Stimulated activated CD4-positive, alpha-beta T cell treated with anti-CD3 and anti-CD28 coated beads, Interleukin-1b, Interleukin-23, amount 100 ng/mL, for 1 hour (primary cell): ENCODE measurements at places on chromosomes 1 and 21.

- peak; percentile 19 for DNase-seq
Measured at GRCh38 chr1:115052454-115053083, 22.9 kb downstream of the TSHB start.

DNA sequence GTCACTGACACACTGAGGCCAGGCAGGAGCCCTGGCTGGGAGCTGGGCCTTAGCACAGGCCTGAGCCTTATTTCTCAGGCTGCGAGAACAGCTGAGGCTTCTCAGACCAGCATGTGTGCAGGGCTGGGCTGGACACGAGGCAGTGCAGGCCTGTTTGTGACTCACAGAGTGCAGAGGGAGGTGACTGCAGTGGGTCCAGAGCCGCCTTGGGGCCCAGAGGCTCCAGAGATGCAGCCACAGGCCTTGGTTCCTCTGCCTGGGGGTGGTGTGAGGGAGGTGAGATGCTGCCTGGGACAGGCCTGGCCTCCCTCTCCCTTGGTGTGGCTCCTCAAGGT is 61.2 kb upstream of the ETV3 start:
- no peak for DNase-seq

GRCh38 chr1:199157494-199157893 is 518.7 kb downstream of the PTPRC start:
- DNase-seq: no peak

DNA sequence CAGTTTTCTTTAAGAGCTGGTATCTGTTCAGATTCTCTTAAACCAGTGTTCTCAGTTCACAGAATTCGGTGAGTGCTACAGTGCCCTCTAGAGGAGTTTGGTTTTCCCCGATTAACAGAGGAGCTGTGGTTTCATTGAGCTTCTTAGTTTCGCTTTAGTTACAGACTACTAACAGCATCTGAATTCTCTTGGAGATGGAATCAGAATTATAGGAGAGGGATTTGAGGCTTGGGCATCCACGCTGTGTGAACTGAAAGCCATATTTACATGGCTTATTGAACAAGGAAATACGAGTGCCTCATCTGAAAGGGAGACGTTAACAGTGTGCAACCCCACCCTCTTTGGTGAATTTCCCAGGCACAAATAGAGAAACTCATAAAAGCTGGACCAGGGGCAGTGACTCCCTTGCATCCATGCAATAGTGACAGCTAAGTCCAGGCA is 202.0 kb downstream of the USH2A start:
- no peak for DNase-seq

- no peak for DNase-seq
Measured at GRCh38 chr1:106534612-106535011, 521.9 kb upstream of the PRMT6 start.

DNA sequence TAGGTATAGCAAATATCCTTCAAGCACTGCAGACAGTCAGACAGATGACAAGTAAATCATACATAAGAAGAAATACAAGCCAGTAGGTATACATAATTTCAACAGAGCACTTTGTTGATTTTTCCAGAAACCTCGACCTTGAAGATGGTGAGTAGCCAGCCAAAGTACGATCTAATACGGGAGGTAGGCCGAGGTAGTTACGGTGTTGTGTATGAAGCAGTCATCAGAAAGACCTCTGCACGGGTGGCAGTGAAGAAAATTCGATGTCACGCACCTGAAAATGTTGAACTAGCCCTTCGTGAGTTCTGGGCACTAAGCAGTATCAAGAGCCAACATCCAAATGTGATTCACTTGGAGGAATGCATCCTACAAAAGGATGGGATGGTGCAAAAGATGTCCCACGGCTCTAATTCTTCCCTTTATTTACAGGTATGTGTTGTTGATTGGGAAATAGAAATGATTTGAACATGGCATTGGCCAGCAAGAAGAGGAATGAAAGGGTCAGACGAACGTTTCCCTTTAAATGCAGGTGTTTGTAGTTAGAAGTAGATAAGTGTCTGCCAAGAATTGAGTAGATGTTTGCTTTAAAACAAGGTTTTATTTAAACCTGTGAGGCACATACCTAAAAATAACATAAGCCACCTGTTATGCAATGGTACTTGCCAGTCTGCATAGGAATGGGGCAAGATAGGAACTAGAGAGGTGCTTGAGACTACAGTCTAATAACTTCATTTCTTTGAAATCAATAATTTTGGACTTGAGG is 2.7 kb downstream of the PDIK1L start:
- DNase-seq: no peak

- DNase-seq: no peak
Measured at GRCh38 chr1:119101563-119101962, 38.9 kb downstream of the WARS2 start.

DNA sequence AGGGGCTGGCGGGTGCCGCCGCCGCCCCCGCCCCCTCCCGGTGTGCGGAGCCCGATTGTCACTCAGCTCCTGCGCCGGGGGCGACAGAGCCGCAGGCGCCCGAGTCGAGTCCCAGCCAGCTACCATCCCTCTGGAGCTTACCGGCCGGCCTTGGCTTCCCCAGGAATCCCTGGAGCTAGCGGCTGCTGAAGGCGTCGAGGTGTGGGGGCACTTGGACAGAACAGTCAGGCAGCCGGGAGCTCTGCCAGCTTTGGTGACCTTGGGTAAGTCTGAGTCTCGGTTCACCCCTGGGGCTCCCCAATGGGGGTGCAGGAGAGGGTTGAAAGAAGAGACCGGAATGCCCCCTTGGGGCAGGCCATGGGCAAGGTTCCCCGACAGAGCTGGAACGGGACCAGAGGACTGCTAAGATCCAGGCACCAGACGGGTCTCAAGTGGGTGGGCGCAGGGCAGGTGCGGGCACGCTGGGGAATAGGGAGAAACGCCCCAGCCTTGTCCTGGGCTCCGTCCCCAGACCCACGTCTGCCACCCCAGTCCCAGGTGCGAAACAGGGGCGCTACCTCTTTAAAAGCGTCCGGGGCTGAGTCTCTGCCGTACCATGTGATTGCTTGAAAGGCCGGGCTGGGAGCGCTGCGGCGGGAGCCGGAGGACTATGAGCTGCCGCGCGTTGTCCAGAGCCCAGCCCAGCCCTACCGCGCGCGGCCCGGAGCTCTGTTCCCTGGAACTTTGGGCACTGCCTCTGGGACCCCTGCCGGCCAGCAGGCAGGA is at the start of gene ADORA1:
Gene ADORA1, plus strand, starts transcription at position 61 of the 765 bp plus-strand sequence. CDS start 1,116 bp downstream, outside the sequence.
- no peak for DNase-seq

DNA sequence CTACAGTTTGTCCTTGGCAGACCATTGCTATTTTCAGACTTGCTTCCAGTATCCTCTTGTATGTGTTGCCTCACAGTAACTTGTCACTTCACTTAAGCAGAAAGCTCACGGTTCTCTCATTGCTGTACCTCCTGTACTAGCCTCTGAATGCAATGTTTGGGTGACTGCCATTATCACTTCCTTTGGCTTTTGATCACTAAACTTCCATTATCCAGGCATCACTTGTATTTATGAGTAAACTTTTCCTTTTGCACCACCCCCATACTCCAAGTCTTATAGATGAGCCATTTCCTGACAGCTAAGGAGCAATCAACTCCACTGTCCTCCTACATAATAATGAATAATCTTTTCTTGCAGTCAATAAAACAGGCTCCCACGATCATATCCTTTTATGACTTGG is 255.3 kb downstream of the PDE4B start:
- DNase-seq: no peak

DNA sequence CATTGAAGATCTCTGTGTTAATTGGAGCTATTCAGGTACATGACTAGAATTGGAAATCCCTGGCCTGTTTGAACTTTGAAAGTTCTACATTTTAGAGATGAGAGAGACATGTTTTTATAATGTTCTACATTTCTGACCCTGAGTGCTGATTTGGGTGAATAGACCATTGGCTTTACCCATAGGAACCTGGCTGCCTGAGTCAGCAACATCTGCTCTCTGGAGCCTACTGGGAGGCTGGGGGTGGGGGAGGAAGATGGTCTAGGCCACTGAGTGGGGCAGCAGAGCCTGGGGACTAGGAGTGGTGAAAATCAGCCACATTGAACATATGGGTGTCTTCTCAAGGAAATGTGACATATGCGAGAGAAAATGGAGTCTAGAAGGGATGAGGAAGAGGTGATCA is 1.4 kb upstream of the VANGL1 start:
- DNase-seq: no peak

DNA sequence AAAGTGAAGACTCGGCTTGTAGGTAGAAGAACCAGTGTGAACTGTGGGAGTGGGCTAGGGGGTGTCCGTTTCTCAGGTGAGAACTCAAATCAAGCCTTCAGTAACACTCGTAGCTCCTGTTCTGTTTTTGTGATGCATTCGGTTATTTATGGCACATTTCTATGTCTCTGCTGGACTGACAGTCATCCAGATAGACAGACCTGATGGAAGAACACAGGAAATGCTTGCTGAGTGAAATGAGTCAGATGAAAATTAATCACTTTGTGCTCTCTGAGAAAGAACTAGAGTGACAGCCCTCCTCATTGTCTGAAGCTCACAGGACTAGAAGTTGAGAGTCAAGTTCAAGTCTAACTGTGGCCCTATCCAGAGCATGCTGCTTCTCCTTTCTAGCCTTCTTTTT is 360.1 kb upstream of the PLXNA2 start:
- DNase-seq: no peak
